ENCODE measurements at places on chromosomes 16 and 17.

GRCh38 chr16:49352892-49353291 is 20.7 kb upstream of the C16orf78 start:
- no peak for DNase-seq

DNA sequence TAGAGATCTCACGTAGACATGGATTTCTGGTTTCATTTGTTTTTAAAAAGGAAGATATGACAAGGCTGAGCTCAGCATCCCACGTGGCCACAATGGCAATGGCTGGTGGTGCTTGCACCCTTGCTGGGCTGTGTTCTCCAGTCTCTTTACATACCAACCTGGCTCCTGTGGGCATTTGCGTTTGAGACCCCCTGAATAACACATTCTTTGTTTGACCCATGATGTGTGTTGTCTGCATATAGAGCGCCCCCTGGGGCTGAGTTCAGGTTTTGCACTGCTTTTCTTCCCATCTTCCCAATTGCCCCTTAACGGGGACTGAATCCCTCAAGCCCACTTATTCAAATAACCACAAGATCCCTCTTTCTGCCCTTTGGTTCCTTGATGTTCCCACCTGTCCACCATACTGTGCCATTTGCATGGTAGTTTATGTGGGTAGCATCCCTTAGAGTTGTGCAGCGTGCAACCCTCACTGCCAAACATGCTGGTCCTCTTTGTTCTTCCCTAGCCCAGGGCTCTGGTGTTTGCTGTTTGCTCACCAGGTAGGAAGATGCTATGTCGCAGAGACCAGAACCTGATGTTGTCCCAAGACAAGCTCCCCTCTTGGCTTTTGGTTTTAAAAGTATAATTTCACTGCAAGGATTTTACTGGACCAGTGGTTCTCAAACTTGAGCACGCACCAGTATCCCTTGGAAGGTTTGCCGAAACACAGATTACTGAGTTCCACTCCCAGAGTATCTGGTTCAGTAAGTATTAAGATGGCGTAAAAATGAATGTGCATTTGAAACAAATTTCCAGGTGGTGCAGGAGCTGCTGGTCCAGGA is 38.5 kb upstream of the NKD1 start:
- no peak for DNase-seq

GRCh38 chr17:57523926-57524632 is 221.0 kb downstream of the CCDC182 start:
- DNase-seq = peak; percentile 88

DNA sequence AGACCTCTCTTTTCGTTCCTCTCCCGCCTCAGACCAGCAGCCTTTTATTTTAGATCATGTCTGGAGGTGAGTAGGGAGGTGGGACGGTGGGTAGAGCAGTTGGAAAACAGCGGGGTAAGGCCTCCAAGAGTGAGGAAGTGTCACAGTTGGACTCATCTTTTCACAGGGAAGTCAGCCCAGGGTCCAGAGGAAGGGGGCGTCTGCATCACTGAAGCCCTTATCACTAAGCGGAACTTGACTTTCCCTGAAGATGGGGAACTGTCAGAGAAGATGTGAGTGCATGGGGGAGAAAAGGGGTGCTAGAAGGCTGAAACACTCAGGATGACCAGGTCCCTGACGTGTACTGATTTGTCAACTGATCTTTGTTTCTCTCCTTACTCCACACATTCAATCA is 461 bp downstream of the LRRC46 start:
- DNase-seq = no peak

DNA sequence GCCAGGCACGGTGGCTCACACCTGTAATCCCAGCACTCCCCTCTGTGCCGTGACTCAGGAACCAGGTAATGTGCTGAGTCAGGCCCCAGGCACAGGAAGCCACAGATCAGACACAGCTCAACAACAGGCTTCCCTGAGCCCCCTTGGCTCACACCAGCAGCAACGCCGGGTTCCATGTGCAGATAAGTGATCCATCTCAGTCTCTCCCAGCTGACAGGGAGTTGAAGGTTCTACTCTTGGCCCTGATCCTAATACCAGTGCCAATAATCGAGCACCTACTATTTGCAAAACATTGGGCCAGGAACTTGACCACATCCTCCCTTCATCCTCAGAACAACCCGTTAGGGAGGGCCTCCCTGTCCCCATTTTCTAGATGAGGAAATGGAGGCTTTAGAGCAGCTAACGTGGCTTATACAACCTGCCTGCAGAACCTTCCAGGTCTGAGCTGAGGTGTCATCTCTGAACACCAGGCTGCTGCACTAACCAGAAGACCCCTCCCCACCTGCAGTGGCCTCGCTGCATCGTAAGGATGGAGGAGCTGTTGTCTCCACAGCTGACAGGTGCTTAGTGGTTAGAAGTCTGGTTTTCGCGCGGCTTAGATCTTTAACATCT is 64.8 kb upstream of the AMZ2 start:
- no peak for DNase-seq

DNA sequence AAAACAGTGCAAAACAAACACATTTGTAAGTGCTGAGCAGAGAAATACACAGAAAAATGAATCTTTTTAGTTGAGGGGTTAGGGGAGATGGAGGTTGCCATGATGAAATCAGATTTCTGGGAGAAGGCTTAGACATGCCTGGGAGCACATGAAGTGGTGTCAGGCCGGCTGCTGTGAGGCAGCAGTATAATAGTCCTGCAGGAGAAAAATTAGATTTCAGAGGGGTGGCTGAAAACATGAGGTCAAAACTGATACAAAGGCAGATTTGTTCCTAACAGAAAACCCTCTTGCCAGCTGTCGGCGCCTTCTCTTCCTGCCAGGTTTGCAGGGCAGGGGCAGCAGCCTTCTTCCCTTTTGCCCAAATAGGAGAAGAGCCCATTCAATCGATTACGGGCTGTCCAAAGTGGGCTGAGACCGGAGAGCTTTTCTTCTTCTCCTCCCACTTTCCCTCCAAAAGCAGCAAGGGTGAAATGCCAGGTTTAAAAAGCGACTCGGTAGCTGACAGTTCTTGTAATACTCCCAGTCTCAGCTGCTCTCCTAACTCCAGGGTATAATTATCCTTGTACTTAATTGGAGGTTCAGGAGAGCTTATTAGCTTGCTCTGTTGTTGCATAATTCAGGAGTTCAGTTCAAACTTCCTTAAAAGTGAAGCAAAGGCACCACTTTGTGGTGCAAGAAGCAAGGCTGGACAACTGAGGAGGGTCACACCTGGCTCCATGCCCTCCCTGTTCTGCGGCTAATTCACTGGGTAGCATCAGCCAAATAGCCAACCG is 80.0 kb downstream of the PCTP start:
- DNase-seq = no peak

DNA sequence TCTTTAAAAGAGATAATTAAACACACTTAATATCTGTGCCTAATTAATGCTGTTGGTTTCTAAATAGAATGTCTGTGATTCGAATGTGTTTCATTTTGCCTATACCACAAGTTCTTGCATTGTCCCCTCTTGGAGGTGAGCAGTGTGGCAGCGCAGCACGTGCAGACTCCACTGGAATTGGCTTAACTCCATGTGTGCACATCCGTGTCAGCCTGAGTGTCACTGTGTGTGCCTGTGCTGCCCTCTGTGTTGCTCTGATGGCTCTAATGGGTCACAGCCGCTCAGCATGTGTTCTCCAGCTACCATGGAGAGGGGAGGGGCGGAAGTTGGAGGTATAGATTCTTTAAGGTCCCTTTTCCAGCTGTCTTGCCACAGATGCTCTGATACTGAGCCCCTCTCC is 226.6 kb downstream of the SPECC1 start:
- no peak for DNase-seq

DNA sequence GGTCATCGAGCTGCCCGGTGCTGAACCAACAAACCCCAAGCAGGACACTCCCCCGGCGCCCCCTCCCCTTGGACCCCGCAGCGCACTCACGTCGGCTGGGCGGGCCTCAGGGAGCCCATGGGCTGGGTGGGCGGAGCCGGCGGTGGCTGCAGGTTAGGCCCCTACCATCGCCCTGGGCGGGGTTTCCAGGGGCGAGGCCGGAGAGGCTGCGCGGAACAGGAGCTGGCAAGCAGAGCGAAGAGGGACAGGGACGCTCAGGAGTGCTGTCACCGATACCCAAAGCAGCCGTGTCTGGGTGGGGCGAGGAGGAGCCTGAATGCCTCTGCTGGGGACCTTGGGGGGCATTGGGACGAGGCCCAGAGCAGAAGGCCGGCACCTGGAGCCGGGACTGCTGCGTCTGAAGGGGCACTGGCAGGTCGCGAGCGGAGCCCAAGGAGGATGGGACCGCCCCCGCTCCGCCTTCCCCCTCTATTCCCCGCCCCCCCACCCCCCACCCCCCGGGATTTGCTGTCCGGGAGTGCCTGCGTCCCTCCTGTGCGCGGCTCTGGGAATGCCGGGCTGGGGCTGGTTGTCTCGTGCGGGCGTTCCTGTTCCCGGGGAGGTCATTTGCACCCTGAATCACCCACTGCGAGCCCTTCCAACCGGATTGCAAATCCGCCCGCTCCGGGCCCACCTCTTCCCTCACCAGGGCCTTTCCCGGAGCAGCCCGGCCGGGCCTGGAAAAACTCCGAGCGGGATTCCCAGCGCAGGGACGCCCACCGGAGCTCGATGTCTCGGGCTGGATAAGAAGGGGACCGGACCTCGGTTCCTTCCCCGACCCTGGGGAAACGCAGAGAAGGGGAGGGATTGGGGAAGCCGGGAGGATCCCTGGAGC is 902 bp downstream of the ARHGAP27 start:
- peak; percentile 96 for DNase-seq

GRCh38 chr17:9809409-9809808 is 12.5 kb downstream of the GSG1L2 start:
- DNase-seq = no peak

GRCh38 chr17:71934520-71934919 is 186.3 kb upstream of the SOX9 start:
- DNase-seq = no peak

DNA sequence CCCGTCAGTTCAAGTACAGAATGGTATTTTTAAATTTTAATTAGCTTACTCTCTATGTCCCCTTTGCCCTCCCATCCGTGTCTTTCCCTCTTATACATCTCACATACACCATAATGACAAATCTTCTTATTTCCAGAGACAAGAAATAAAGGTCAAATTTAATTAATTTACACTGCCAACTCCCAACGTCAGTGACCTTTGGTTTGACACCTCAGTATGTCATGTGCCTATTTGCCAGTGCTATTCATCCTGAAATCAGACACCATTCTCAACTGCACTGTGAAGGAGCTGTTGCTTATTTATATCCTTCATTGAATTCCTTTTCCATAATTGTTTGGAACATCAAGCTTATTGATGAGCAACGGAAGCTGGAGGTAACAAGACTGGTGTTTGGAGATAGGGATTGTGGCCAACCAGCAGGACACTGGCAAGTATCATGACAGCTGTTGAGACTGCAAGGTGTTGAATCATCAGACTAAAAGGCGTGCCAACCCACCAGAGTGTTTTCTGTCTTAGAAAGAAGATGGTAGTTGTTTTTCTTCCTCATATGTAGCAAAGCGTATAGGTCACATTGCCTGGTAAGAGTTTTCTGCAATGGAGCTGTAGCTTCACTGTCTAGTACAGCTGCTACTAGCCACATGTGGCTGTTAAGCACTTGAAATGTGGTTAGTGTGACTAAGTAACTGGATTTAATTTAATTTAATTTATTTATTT is 12.5 kb downstream of the CALCOCO2 start:
- no peak for DNase-seq

- DNase-seq = no peak
Observed at GRCh38 chr17:73480740-73481139, 163.5 kb downstream of the SDK2 start.

All from RWPE2 (cell line).